Fibroblast of skin of scalp (primary cell): ENCODE measurements at places on chromosomes 3 and 15.

DNA sequence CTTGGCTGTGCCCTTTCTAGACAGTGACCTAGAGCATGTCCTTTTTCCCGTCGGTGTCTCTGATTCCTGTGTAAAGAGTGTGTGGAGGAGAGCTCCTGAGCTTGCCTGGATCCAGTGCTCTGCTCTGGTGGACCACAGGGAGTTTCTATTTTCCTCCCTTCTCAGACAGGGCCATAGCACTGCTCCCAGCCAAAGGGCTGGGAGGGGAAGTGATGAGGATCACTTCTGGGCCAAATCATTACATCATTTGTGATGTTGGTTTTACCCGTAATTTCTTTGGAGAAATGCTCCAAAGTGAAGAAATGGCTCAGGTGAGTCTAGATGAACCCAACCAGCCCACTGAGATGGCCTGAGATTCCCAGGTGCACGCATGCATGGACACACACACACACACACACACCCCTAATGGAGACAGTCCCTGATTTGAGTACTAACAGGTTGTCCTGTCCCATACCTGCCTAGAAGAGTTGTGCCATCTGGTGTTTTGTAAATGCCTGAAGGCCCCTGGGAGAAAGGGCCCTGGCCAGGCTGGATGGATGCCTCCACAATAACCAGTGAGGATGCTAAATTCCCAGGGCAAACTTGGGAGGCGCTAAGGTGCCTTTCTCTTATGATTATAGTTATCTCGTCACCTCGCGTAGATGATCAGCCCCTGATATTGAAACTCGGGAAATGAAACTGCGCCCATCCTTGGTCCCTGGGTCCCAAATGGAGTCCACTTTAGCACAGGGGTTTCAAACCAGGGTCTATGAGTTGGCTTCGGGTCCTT, 86.9 kb downstream of the ASB7 start:
- no peak for DNase-seq

GRCh38 chr15:51737522-51738305, at the start of gene LYSMD2:
LYSMD2 (minus strand) TSS chr15:51737655; CDS start chr15:51737622, 33 bp downstream.
- DNase-seq, result peak; percentile 65

DNA sequence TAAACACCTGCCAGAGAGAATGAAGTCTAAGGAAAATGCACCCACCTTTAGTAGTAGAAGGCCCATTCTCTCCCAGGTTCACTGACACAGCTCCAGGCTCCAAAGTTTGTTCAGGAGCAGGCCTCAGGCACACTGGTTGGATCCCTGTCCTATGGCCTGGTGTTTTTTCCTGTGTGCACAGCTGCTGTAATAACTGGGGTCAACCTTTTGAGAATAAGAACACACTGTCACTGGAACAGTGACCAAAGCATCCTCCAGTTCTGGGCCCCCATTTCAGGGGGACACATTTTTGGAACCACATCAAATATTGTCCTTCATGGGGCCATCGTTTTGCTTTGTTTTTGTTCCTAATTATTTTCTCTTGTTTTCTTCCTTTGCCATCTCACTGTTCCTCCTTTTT, 95.8 kb downstream of the ARNT2 start:
- DNase-seq, result no peak

DNA sequence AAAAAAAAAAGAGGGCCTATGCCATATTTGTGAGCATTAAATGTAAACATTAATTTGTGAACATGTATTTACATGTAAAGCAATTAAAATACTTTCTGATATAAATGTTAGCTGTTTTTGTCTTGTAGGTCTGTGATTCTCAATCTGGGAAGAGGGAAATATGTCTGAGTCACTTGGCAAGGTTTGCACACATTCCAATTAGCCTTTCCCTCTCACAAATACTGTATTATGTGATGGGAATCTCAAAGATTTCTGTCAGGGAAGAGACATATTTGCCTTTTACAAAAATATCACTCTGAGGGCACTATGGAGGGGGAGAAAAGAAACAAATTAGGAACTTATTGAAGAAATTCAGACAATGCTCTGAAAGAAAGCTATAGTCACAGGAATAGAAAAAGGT, 483.6 kb downstream of the GBE1 start:
- peak; percentile 63 for DNase-seq

DNA sequence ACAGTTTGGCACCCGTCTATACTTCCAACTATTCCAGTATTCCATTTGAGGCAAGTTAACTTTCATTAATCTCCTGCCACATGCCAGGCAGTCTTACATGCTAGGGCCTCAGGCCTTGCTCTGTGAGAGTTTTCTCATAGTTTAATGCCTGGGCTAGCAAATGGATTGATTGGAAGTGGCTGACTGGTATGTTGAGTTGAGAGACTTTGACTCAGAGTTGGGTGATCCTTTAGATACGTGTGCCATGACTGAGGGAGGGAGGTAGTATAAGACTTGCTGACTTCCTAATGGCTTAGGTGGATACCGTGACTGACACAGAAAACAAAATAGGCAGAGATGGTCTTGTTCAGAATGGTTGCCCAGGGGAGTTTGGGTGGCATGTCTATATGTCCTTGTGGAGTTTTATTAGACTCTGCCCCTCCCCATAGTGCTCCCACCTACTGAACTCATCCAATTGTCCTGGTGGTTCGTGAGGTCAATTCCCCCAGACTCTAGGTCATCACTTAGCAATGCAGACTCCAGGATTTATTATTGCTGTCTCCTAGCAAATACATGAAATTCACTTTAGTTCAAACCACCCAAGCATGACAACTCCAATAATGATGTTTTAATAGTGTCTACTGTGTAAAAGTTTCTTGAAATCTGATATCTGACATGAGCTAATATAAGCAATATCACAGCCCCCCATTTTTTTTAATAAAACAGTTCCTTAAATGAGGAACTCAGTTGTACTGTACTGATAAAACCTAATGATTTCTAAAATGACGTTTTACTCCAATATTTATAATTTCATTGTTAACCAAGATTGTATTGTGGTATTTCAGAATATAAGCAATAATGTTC, 413.9 kb upstream of the MDFIC2 start:
- DNase-seq, result peak; percentile 39

- no peak for DNase-seq
Observed at GRCh38 chr3:90253131-90253530, 1145.7 kb downstream of the EPHA3 start.

DNA sequence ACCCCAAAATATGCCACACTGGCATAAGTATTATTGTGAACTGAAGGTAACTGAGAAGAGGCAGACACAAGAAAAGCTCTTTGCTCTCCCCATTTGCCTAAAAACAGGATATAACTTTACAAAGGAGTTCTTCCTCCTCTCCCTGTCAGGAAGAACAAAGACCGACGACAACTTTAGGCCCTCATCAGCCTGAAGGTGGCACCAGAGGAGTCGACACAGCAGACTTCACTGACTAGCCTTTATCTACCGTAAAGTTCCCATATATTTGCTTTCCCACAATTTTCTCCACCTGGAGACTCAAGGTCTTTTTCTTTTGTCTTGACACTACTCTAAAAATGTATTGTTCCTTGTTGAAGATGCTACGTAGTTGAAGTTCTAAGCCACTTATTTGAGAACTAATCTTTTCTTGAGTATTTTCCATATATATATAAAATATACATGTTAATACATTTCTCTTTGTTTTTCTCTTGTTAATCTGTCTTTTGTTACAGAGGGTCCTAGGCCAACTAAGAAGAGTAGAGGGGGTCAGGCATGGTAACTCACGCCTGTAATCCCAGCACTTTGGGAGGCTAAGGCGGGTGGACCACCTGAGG, 16.2 kb upstream of the XIRP1 start:
- DNase-seq, result peak; percentile 66

- peak; percentile 71 for DNase-seq
Observed at GRCh38 chr3:107660306-107660976, 137.7 kb downstream of the BBX start.

DNA sequence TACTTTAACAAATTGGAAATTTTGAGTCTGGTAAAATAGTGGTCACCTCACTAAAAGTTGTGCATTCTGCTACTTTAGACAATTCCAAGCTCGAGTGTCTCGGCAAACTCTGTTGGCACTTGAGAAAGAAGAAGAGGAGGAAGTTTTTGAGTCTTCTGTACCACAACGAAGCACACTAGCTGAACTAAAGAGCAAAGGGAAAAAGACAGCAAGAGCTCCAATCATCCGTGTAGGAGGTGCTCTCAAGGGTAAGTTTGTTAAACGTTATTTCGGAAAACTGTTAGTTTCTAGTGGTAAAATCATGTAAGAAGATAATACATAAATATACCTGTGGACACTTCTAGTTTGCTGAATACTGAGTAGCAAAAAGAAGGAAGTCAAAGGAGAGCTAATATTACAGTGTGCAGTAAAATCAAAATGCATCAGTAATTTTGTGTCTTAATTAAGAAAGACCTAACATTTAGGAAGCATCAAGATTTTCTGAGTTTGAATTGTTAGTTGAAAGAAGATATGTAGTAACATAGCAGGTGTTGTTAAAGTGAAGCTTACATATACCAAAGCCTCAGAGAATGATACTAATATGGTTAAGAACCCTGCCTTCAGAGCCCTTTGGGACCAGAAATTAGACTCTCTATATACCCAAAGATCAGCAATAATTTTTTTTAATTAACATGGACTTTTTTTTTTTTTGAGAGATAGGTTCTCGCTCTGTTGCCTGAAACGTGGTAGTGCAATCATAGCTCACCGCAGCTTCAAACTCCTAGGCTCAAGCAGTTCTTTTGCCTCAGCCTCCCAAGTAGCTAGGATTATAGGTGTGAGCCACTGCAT, 23.0 kb downstream of the BUB1B start:
- DNase-seq, result no peak

DNA sequence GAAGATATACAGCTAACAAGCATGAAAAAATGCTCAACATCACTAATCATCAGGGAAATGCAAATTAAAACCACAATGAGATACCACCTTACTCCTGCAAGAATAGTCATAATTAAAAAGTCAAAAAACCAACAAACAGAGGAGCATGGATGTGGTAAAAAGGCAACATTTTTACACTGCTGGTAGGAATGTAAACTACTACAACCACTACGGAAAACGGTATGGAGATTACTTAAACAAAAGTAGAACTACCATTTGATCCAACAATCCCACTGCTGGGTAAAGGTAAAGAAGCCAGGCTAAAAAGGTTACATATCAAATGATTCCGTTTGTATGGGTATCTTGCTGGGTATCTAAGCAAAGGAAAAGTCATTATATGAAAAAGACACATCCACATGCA, 53.8 kb downstream of the STAG1 start:
- no peak for DNase-seq

DNA sequence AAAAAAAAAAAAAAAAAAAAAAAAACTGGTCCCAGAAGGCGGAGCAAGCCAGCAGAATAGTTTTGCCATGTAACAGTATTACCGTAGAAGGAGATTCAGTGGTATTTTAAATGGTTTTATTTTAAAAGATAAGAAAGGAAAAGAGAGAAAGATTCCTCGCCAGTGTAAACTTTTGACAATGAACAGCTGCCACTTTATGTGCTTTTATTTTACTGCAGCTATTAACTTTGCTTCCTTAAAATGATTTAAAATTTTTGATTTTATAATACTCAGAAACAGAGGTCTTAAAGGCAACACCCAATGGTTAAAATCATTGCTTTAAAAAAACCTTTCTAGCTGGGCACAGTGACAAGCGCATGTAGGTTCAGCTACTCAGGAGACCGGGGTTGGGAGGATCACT, 46.8 kb downstream of the TMCO5A start:
- DNase-seq, result no peak

- peak; percentile 8 for DNase-seq
Observed at GRCh38 chr15:25439369-25439836, 579 bp upstream of the UBE3A start.

GRCh38 chr15:63551400-63551799, 45.8 kb upstream of the FBXL22 start:
- DNase-seq, result peak; percentile 50

GRCh38 chr3:184816614-184817013, 4.6 kb downstream of the VPS8 start:
- DNase-seq, result no peak

DNA sequence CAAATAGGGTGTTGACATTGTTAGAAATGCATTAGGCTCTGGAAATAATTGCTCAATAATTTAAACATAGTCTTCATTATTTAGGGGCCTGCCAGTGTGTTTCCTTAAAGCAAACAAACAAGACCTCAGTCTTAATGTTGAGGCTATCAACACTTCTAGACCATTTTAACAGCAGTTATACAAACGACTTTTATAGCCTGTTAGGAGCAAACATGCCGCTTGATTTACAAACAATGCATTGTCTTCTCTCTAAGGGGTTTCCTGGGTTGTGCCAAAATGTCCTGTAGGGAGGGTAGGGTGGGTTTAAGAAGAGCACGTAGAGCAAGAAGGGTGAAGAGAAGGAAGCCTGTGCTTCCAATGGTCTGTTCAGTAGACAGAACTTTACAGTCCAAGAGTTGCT, 53.7 kb downstream of the TPRG1 start:
- no peak for DNase-seq

- DNase-seq, result no peak
Observed at GRCh38 chr3:195870937-195871336, 37.4 kb downstream of the TNK2 start.

- no peak for DNase-seq
Observed at GRCh38 chr3:88369337-88369736, 219.6 kb downstream of the C3orf38 start.

DNA sequence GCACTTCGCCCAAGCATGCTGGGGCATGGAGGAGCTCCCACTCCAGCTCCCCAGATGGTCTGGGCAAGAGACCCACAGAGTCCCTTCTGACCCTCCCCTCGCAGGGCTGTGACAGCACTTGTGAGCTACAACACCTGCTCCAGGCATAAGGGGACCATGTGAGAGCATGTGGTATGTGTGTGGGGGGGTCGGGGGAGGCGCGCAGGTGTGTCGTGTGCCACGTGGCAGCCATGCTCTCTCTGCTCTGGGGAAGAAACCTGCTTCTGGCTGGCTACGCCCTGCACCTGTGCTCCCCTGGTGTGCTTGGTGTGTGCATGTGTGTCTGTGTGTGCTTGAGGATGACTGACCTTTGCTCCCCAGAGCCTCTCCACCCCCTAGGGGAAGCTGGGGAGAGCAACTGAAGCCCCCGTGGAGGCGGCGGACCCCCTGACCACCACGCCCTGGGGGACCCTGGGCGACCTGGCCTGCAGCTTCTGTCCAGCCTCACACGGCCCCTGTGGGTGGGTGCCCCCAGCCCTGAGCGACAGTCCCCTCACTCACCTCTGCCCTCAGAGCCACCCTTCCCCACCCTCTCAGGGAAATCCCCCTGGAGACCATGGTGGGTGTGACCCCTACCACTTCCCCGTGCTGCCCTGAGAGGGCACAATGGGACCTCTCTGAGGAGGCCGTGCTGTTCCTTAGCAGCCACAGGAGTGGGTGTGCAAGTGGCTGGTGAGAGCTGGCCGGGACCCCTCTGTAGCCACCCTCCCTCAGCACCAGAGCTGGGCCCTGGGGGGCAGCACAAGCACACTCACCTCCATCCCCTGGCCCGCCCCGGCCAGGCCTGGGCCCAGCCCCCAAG, 16.6 kb upstream of the SEC13 start:
- DNase-seq, result no peak

GRCh38 chr3:25548836-25549235, 115.9 kb downstream of the TOP2B start:
- DNase-seq, result no peak

GRCh38 chr15:33100314-33100713, 94.2 kb downstream of the FMN1 start:
- no peak for DNase-seq

GRCh38 chr15:64636556-64636955, 138.8 kb downstream of the RBPMS2 start:
- DNase-seq, result no peak

- peak; percentile 94 for DNase-seq
Observed at GRCh38 chr15:70474471-70475406, 288.6 kb downstream of the UACA start.
